Stimulated activated CD8-positive, alpha-beta memory T cell treated with anti-CD3 and anti-CD28 coated beads, Interleukin-15, amount 100 ng/mL, for 48 hours (primary cell): ENCODE measurements at places on chromosomes 11 and 22.

- DNase-seq: no peak
Observed at GRCh38 chr11:17602105-17603001, 55.3 kb downstream of the OTOG start.

- no peak for DNase-seq
Observed at GRCh38 chr22:21009638-21010425, 5.1 kb upstream of the P2RX6 start.

DNA sequence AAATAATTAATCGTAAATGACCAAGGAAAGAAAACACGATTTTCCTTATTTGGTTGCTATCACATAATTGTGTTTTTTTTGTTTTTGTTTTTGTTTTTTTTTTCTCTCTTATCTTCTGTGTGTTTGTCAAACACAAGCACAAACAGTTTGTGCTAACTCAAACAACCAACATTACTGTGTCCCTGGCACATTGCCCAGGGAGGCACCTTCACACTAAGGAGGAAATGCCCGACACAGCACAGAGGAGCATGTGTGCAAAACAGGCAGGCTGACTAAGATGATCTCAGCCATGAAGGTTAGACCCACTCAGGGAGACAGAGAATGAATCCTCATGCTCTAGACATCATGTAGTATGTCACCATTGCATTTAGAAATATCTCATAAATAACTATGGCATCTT is 130.1 kb downstream of the SOX6 start:
- no peak for DNase-seq

GRCh38 chr11:73055002-73055401 is 87.1 kb downstream of the FCHSD2 start:
- no peak for DNase-seq

DNA sequence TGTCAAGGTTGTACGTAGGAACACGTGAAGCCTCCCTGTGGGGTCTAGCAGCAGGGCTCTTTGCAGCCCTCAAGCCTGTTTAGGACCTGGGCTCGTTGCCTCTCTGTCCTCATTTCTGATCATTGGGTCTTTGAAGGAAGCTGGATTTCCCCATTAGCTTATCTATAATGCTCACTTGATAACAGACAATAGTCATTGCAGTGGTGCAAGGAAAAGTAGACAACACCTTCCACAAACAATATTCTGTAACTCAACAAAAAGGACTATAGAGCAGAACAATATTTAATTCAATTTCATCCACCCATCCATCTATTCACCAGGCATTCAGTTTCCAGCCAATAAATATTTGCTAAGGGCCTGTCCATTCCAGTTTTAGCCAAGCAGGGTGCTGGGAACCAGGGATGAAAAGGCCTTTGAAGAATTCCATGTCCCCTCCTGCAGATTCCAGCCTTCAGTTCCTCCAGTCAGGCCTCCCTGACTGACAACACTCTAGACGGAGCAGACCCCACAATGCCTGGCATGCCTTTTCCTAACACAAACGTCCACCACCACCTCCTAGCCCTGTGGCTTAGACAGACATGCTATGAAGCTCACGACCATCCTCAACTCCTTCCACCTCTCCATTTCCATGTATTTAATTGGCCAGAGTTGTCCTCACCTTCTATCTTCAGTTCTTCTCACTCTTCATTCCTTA is 12.7 kb upstream of the POLD3 start:
- no peak for DNase-seq

DNA sequence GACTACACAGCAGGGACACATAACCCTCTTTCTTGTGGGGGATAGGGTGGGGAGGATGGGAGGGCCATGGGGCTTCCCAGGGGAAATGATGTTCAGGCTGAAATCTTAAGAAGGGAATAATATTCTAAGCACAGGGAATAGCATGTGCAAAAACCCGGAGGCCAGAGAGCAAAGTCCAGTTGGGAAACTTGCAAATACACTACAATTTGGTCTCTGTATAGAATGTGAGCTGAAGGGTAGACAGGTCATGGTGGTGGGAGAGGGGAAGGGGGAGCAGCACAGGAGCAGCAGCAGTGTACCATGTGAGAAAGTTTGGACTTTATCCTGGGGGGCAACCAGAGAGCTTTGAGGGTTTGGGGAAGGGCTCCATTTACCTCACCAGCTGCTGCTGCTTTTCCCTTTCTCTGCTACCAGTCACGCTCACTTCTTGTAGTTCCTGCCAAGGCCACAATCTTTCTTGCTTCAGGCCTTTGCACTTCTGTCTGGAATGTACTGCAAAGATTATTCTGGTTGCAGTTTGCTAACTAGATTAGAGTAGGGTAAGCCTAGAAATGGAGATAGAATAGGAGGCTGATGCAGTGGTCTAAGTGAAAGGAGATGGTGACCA is 43.0 kb downstream of the KREMEN1 start:
- DNase-seq: no peak

GRCh38 chr11:4044976-4045646 is 49.5 kb upstream of the RRM1 start:
- no peak for DNase-seq

DNA sequence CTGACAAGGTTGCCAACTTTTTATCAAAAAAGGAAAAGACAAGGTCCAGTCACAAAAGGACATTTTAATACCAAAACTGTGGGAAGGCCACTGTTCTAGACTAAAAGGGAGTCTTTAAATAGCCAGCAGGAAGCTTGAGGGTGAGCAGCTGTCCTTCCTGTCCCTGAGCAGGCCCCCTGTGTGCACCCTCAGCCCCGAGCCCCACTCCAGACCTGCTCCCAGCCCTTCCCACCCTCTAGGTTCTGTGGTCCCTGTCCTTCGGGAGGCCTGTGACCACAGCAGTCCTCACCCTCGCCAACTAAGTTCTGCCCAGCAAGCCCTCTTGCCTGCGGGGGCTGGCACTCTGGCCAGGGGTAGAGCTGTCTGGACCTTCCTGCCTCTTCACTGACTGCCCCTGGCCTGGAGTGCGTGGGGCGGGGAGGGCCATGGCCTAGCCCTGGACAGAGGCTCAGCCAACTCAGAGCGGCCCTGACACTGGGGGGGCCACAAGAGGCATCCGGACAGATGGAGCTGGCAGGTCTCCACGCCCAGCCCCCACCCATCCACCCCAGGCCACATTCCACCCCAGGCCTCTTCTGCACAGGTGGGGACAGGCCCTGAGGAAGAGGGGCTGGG is 1.6 kb upstream of the PLXNB2 start:
- no peak for DNase-seq

GRCh38 chr11:123457187-123457770 is 27.2 kb downstream of the GRAMD1B start:
- no peak for DNase-seq

DNA sequence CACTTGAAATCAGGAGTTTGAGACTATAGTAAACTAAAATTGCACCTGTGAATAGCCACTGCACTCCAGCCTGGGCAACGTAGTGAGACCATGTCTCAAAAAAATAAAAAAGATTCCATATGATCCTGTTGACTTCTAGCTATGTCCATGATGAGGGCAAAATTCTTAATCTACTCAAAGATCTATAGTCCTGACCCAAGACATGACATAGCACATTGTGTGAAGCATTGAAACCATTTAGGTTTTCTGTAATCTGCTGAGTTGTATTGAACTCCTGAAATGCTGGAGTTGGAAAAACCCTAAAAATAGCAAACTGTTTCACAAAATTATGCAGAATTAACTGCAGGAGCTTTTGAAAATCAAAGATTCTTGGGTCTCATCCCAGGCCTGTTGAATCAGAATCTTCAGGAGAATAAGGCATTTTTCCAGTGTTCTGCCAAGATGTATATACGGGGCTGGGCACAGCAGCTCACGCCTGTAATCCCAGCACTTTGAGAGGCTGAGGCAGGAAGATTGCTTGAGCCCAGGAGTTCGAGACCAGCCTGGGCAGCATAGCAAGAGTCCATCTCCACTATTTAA is 29.8 kb upstream of the LDHA start:
- DNase-seq: no peak

DNA sequence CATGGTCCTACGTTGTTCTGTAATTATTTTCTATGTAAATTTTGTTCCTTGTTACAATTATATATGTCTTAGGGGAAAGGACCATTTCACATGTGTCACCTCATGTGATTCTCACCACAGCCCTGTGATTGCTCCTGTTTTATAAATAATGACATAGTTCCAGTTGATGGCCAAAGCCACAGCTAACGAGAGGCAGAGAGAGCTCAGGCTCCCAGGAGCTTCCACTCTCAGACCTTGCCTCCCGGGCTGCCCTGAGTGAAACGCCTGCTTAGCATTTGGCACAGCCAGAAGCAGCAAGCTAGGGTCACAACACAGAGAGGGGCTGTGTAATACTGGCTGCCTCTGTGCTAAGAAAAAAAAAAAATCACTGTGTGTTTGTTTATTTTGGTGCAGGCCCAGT is 5.9 kb downstream of the TMEM121B start:
- DNase-seq: no peak

- DNase-seq: no peak
Observed at GRCh38 chr22:34841331-34841771, 224.6 kb upstream of the ISX start.

- DNase-seq: no peak
Observed at GRCh38 chr11:5521540-5521939, 5.0 kb upstream of the UBQLNL start.

- DNase-seq: no peak
Observed at GRCh38 chr11:10622957-10623791, 54.7 kb upstream of the LYVE1 start.

DNA sequence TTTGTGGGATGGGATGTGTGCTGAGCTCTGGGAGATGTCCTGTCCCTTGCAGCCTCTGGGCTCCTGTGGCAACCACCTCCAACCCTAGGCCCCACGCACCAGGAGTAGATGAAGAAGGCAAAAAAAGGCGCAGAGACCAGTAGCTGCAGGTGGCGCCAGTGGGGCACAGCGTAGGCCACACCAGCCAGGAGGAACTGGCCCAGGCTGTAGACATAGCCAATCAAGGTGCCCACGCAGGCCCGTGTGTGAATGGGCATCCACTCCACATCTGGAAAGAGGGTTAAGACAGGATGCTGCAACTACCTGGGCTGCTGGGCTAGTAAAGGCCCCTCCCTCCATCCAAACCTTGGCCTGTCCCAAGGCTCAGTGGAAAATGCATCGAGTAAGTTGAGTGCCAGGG is 3.0 kb downstream of the SLC22A6 start:
- no peak for DNase-seq

DNA sequence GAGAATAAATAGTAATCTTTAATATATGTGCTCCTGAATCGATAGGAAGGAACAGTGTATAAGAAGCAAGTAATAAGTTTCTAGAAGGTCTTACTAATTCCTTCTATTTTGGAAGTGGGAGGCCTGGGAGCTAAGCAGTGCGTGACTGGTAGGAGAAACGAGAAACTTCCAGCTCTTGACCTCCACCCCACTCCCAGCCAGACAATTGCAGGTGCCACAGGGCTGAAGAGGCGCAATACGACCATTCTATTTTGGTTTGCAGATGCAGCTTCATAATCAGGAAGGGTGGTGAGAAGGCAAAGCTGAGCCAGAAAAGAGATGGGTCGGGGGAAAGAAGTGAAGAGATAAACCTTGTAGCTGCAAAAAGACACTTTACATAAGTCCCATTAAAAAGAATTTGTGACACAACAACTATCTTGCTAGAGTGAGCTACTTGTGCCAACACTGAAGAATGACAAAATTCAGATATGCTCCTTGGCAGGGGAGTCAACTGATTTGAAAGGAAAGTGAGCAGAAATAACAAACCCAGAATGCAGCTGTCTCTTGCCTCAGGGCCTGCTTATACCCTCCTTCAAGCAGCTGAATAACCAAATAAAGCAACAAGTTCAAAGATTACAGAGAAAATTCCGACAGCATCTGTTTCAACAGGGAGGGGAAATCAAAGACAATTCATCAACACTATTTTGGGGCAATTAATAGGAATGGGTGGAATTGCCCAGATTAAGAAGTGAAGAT is 35.1 kb downstream of the GRIA4 start:
- no peak for DNase-seq

DNA sequence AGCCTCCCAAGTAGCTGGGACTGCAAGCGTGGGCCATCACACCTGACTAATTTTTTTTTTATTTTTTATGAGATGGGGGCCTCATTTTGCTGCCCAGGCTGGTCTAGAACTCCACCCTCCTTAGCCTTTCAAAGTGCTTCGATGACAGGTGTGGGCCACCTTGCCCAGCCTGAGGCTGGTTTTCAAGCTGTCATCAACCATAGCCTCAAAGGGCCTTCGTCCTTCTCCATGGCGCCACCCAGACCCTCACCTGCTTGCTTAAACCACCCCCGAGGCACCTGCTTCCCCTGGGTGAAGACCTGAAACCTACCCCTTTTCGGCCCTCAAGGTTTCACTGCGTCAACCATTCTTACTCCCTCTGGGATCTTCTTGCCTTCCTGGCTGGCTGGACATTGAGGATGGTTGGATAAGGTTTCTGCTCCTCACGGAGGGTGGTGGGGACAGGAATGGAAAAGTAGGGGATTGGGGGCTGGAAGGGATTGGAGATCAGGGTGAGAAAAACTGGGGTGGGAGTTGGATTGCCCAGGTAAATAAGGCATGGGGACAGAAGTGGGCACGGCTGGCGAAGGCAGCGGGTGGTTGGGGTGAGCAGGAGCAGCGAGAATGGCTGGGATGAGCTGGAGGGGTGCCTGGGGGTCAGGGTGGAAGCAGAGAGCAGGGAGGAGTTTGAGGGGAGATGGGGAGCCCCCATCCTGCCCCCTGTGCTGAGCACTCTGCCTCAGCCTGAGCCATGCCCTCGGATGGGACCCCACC is 2.8 kb upstream of the ACR start:
- no peak for DNase-seq

- DNase-seq: no peak
Observed at GRCh38 chr11:115530752-115531151, 26.5 kb upstream of the CADM1 start.

DNA sequence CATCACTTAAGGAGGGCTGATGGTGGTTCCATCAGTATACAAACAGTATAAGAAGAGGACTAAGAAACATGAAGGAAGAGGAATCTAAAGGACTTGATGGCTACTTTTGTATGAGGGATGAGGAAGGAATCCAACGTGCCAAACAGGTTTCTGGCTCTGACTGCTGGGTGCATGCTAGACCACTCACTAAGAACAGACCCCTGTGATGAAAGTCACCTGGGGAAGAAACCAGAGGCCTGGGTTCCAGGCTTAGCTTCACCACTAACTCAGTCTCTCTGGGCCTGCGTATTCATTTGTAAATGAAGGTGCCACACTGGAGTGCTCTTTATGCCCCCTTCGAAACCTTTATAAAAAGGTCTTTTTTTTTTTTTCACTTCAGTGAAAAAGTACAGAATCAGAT is 55.1 kb downstream of the AAMDC start:
- DNase-seq: no peak

GRCh38 chr11:61587951-61588727 is 7.3 kb upstream of the SYT7 start:
- peak; percentile 47 for DNase-seq

- no peak for DNase-seq
Observed at GRCh38 chr11:8985462-8985861, 18.3 kb downstream of the NRIP3 start.

DNA sequence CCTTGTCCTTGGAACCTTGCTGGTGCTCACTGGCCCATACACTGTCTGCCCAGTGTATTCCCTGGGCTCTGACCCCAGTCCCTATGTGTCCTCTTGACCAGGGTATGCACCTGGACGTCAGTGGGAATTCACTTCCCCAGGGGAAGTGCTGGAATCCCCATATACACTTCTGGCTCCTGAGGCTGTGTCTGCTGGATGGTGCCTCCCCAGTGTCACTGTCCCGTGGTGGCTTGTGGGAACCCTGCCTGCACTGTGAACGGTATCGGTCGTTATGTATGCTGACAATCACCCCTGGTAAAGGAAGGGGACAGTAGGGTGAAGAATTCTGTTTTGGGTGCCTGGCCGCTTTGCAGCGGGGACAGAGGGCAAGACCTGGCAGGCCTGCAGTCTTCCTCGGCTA is 95.9 kb downstream of the RRM1 start:
- no peak for DNase-seq
